ENCODE measurements at places on chromosomes 5 and 9. TPM values are rescaled to one million over a fixed set of nuclear protein-coding genes. Genes with fewer than 3 reads are reported as not detected.
A peak's percentile ranks its signal among the peaks of the same experiment; 100 is the strongest.

The SVEP1 gene
- polyA plus RNA-seq: 0.11 TPM

DNA sequence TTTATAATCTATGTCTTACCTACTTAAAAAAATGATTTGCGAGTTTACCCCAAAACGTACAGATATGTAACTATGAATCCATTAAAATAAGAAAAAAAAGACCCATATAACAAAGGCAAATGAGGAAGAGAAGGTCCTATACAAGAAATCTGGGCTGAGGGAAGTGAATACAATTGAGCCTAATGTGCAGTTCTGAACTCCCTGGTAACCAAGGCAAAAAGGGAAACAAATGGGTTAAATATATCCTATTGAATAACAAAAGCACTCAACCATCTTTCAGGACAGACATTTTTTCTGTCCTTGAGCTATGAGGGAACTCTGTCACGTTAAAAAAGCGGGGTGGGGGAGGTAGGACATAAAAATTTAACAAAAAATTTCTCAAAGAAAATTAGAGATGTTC, 78.6 kb downstream of the PTPN3 start:
- DNase-seq: no peak

The PCDHB12 gene
- polyA plus RNA-seq: 1.9 TPM

The WNK2 gene
- 0.12 TPM for polyA plus RNA-seq

DNA sequence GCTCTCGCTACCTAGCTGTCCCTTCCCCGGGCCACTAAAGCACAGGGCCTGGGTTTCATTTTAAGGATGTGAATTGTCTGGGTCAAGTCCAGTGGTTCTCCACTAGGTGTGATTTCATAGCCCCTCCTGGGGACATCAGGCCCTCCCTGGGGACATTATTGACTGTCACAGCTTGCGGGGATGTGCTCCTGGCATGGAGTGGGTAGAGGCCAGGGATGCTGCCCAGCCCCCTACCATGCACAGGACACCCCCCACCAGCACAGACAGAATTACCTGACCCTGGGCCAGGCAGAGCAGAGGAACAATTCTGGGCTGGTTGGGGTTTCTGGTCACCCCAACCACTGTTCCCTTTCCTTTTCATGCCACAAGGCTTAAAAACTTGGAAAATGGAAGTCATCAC, 4.1 kb downstream of the FAM78A start:
- DNase-seq: no peak

DNA sequence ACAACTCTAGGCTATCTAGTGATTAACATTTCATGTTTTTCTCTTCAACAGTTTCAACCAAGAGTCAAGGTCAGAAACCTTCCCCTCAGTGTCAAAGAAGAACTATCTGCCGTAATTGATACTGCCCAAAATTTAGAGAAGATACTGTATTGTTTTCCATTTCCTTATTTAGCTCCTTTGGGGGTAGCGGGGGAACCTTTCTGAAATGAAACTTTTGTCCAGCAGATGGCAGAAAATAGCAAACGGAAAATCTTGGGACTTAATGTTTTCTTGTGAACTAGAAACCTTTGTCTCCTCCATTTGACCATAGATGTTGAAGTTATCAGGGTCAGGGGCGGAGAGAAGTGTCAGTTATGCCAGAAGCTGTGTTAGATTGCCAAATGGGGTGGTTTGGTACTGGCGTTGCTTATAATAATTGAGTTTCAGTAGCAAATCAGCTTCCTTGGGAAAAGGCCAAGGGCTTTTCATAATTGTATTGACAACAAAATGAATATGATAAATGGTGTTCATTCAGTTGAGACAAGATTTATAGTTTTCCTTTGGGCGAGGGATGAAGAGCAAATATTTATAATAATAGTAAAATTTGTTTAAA, 101.7 kb upstream of the TLX3 start:
- DNase-seq: peak; percentile 15

- no peak for DNase-seq
These were observed 62.9 kb downstream of the MAMDC2 start for GRCh38 chr9:70106571-70106970.

DNA sequence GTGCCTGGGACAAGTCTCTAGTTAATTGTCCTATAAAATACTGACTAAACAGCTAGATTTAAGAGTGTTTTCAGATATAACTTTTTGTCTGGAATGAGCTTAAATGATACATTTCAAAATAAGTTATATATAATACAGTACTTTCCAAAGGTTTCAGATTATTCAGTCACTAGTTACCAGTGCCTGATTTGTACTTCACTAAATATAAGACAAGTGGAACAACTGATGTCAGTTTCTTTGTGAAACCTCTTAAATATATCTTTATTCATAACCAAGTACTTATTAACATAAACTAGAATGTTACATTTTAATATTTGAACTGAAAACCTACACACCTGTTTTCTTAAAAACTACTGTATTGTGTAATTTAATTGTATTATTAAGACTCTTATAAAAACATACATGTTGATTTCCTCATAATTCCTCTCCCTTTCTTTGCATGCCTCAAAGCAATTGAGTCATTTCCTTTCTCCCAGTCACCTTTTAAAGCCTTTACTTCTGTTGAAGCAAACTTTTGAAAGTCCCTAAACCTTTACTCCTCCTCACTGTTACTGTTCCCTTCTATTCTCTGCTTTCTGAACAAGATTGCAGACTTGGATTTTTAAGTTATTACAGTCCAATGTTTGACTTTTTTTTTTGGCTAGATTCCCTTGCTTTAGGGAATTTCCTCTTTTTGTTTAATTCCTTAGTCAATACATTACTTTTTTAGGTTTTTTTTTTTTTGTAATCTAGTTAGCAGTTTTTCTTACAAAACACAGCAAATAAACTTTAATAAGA, 8.7 kb upstream of the SEMA6A start:
- no peak for DNase-seq

The RPS23 gene
- polyA plus RNA-seq: 5,671 TPM

GRCh38 chr5:91499943-91500531, 116.9 kb upstream of the ARRDC3 start:
- peak; percentile 44 for DNase-seq

The MOB3B gene
- polyA plus RNA-seq: 0.90 TPM

The IFNE gene
- 0.08 TPM for polyA plus RNA-seq

- no peak for DNase-seq
These were observed 85.3 kb downstream of the NFIB start for GRCh38 chr9:14228602-14229001.

The REEP2 gene
- polyA plus RNA-seq: 31.2 TPM

DNA sequence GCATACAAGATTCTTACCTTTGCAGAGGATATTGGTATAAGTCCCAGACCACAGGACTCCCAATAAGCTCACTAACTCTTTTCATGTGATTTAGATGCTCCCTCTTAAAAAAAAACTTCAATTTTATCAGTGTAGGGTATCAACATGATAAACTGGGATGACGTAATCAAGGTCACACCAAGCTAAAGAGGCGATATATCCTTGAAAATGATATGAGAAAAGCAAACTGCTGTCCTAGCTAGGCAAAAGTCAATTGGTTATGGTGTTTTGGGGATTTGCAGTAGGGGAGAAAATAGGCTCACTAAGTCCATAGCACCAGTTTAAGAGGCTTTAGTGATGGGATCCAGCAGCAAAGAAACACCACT, 354.4 kb downstream of the DIRAS2 start:
- no peak for DNase-seq

The MARVELD2 gene
- 0.07 TPM for polyA plus RNA-seq

- no peak for DNase-seq
These were observed 7.7 kb upstream of the TRAF1 start for GRCh38 chr9:120934281-120934680.

DNA sequence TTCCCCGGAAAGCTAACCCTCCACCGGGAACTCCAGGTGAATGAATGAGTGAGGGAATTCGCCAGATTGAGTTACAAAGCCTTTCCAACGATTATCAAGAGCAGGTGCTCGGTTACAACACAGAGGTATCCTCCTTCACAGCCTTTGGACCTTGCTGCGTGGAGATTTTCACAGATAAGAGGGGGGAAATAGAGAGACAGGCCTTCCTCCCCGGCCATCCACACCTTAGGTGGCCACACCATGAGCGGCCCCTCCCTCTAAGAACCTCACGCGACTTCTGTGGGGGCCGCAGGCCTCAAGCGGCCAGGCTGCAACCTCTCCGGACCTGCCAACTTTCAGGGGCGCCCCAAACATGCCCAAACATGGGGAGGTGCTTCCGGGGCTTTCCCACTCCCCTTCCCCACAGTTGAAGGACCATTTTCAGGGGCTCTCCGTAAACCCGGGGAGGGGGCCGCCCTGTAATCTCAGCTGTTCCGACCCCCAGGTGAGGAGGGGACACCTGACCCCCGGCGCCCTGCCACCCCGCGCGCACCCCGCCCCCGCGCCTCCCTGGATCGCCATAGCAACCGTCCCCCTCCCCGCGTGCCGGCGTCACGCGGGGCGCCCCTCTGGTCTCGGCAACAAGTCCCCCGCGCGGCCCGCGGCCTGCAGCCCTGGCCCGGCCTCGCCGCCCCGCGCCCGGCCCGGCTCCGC, 603 bp downstream of the DENND1A start:
- DNase-seq: no peak
